ENCODE measurements at places on chromosomes 4 and X.

DNA sequence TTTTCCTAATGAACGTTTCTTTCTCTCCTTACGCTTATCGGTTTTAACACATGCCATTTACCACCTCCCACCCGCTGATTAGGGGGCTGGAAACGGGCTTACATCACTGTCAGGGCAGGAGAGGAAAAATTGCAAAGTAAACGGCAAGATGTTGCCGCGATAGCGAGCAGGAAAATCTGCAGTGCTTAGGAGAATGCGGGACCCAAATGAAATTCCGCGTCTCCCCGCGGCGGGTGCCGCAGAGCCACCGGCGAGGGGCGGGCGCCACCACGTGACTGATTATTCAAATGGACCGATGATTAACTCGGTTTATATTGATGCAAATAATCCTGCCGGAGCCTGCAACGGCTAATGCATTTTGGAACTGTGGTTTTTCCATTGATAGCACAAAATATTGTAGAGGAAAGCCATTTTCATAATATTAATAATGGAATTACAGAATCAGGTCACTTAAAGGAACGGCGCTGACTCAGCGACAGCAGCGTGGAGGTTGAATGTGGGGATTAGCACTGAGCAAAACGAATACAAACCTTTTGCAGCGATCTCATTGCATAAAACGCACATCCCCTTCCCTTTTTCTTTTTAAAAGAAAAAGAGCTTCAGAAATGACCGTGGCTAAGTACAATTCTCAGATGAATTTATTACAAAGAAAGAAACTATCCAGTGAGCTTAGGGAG, 224.2 kb downstream of the STIM2 start:
- DNase-seq, result peak; percentile 16

GRCh38 chr4:139146926-139147629, 29.9 kb downstream of the ELF2 start:
- DNase-seq, result no peak

DNA sequence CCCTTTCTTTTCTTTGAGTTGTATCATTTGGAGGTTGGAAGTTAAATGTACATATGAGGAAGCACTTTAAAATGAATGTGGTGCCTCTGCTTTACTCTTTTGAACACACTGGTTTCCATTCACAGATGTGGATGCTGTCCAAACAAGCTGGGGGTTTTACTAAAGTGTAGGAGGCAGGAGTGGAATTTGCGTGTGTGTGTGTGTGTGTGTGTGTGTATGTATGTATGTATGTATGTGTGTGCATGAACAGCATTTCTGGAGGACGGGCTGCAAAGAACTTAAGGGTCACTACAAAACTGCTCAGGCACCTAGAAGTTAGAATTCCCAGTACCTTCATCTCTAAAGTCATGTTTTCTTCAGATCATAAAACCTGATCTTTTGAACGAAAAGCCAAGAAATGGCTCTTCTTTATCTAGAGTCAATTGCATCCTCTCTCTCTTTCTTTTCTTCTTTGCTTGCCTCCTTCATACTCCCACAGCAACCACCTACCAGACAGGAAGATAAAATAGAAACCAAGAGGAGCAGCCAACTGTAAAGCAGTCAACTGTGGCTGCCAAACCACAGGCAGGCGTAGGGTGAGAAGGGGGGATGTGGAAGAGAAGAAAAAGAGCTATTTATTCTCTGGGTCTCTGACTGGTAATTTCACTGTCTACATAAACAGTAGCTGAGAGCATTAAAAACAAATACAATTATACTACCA, 177.0 kb upstream of the RASGEF1B start:
- no peak for DNase-seq

- no peak for DNase-seq
Measured at GRCh38 chrX:65873385-65873784, 166.5 kb downstream of the VSIG4 start.

DNA sequence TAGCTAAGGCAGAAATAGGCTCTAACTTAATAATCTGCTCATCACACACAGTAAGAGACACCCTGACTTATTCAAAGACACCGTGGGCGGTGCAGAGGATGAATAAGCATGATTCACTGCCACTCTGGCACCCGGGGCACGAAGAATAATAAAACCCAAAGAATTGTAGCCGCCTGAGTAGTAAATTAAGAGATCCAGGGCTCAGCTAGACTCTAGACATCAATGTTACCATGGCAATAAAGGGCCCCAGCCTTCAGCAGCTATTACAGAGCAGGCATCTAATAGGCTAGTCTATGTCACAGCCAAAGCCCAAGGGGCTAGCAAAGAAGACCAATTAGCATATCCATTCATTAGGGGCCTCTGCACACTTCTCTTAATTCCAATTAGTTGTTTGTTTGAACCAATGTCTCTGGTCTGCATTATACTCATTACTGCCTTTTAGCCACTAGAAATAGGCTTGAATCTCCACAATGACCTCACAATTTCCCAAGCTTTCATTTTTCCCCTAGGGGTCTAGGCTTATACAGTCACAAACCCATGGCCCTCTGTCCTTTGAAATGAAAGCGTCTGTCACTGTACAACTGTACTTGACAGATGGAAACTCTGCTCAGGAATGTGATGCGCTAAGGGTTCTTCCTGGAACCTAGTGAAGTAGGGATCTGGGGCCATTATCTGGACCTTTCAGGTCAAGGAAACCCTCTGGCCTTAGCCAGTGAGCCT, 3.0 kb upstream of the ATP1B4 start:
- peak; percentile 70 for DNase-seq

DNA sequence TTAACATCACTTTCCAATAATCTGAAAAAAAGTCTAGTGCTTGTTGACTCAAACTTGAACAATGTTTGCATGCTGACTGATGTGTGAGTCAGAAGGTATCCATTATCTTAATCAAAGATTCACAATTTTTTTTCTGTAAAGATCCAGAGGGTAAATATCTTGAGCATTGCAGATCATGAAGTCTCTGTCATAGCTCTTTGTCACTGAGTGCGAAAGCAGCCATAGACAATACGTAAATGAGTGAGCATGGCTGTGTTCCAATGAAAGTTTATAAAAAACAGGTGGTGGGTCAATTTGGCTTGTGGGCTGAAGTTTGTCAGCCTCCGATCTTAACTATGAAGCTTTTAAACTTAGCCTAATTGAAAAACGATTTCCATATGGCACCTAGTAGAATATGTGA, 37.7 kb downstream of the NHS start:
- DNase-seq, result peak; percentile 83

GRCh38 chr4:89562746-89563145, 255.1 kb upstream of the GPRIN3 start:
- no peak for DNase-seq

DNA sequence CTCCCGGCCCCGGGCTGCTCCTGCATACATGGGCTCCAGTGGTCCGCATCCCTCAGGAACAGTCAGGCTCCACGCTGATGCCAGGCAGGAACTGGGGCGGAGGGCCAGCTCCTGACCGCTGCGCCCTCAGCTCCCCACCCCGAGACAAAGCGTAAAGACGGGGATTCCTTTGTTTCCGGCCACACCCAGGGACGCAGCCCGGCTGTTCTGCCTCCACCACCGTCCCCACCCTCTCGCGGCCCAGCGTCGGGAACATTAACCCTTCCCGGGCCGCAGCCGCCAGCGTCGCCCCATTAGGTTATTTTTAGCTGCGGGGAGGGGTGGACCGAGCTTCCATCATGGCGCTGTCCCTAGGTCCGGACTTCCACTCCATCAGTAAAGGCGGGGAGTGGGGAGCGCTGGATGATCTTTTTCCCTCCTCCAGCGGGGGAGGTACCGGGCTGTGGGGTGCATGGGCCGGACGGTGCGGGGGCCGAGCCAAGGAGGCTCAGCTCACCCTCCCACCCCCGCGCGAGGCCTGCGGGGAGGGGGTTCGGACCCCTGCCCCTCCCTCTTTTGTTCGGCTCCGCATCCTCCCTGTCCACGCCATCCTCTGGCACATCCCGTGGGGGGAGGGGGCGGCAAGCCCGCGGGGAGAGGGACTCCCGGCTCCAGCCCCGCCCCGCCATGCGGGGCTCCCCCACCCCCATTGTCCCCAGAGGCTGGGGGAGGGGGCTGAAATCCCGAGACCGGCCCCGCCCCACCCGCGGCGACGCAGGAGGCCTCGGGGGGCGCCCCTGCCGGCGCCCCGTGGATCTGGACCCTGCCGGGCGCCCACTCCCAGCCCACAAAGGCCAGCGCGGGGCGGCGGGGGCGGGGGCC, 5.3 kb downstream of the CRMP1 start:
- no peak for DNase-seq

DNA sequence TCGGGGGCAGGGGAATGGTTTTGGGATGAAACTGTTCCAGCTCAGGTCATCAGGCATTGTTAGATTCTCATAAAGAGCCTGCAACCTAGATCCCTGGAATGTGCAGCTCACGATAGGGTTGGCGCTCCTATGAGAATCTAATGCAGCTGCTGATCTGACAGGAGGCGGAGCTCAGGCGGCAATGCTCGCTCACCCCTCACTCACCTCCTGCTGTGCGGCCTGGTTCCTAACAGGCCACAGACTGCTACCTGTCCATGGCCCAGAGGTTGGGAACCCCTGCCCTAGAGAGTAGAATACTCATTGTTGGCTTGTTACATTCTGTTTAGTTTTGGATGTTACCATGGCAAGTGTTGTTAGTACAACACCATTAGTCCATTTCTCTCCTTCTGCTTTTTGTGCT, 40.8 kb upstream of the STX18 start:
- DNase-seq, result no peak

DNA sequence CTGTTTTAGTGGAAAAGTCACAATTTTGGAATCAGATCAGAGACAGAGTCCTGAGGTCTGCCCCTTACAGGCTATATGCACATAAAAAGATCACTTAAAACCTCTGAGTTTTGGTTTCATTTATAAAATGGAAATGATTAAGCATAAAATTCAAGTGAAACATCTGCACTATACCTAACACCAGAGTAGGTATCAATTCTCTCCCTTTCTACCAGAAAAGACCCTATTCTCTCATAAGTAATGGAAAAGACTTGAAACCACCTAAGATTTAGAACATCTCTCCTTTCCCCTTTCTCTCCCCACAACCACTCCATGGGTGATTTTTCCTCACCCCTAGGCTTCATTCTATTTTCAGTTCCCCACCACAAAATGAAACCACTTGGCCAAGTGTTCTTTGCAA, 907 bp downstream of the LHFPL1 start:
- no peak for DNase-seq

GRCh38 chr4:1887052-1887451, 15.9 kb downstream of the NSD2 start:
- no peak for DNase-seq

- DNase-seq, result peak; percentile 49
Measured at GRCh38 chr4:166169111-166169510, 296.1 kb downstream of the TLL1 start.

DNA sequence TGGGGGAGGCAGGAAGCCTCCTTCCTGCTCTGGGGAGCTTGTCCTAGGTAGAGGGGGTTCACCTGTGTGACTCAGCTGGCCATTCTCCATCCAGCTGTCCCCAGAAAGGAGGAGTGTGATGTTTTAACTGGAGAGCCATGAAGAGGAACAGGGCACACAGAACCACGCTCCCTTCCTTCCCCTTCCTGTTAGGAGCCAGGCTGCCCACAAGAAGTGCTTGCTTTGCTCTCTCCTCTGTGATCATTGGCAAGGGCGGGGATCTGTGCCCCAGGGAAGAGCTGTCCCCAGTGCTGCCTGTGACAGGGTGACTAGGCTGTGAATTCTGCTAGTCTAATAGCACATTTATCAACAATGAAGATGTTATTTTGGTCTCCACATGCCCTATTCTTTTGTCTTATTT, 169.6 kb upstream of the GATB start:
- no peak for DNase-seq

- DNase-seq, result no peak
Measured at GRCh38 chr4:4981427-4981826, 37.8 kb downstream of the CYTL1 start.

GRCh38 chrX:15512401-15512965, 11.9 kb downstream of the BMX start:
- DNase-seq, result peak; percentile 12

DNA sequence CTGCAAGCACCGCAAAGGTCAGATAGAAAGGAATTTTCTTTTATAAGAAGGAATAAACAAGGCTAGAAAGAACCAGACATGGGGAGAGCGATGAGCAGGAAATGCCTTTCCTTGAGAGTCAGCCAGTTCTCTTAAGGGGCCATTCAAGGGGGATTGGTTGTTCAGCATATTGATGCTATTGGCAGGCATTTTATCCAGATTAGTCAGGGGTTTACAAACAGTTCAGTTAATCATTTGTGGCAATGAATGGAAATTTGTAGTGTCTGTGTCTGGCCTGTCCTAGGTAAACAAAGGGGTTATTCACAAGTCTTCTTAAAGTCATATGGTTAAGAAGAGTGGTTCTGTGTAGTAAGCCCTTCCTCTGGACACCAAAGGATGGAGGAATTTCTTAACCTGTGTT, 184.7 kb upstream of the FRMPD4 start:
- DNase-seq, result peak; percentile 92

DNA sequence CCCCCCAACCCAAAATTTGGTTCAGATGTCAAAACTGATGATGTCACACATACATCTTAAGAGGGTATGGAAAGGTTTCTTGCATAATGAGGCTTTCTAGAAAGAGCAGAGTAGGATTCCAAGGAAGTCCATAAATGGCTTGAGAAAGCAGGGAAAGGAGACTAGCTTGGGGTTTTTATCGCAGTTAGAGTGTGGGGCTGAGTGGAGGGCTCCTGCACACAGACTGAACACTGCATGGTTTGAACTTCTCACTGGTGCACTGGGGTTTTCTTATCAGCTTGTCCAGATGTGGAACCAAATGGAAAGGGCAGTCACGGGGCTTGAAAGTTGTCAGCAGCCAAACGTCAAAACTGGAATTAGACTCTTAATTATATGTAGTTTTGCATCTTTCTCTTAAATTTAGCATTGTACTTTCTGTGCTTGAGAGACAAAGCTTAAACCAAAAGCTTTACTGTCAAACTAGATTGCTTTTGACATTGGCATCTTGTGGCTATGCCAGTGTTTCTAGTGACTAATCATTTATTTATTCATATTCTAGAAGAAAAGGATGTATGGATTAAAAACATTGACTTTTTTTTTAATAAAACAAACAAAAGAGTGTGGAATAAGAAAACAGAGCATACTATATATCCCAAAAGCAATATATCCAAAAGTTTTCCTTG, 78.3 kb upstream of the STIM2 start:
- peak; percentile 36 for DNase-seq

- no peak for DNase-seq
Measured at GRCh38 chr4:18815081-18815778, 793.7 kb upstream of the LCORL start.

GRCh38 chr4:96293806-96294205, 453.9 kb downstream of the PDHA2 start:
- no peak for DNase-seq

- DNase-seq, result no peak
Measured at GRCh38 chr4:14387647-14388046, 614.6 kb upstream of the CPEB2 start.

DNA sequence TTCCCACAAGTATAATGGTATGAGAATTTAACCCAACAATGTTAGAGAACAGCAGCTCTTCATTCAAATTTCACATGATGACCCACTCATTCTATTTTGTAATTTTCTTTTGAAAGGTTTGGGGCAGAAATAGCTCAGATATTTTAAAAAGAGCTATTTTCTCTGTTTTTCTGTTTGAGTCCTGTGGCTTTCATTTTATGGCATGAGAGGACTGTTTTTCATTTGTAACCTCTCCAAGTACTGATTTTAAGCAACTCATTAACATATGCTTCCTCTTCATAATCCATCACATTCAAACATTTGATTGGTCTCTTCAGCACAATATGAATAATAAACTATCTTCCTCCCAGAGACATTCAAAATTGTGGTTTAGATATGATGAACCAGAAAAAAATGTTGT, 129.0 kb upstream of the TEX13A start:
- DNase-seq, result no peak

Data from fibroblast of skin of back (primary cell).